ENCODE measurements at places on chromosomes 5 and 9.

- DNase-seq, result no peak
These were observed 97.8 kb upstream of the IQGAP2 start for GRCh38 chr5:76305269-76305668.

DNA sequence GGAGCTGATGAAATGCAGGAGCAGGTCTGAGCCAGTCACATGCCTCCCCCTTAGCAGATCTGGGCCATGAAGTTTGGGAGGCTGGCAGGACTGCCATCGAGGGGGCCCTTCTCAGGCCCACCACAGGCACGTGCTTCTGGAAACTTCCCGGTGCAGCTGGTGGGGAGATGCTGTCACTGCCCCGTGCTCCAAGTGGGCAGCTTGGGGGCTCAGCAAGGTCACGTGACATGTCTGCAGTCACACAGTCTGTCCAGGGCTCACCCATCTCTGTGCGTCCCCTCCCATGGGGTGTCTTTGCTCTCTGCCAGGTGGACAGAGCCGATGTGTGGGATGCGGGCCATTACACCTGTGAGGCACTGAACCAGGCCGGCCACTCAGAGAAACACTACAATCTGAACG lies 79.4 kb upstream of the ASS1 start:
- DNase-seq, result no peak

DNA sequence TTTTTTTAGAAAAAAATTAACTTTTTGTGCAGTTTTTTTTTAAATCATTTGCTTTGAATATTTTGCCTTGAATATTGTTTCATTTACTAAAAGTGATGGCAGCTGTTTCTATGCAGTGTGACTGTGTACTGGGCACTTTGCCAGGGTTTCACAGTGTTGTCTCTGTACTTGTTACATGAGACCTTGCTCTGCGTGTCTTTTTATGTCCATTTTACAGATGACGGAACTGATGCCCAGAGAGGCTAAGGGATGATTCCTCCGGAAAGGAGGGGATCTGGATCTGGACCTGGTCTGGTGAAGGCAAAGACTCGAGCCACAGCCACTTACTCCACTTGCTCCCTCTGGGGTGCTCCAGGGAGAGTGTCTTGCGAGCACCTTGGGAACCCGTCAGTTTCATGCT lies 124.8 kb upstream of the PTCH1 start:
- DNase-seq, result no peak

DNA sequence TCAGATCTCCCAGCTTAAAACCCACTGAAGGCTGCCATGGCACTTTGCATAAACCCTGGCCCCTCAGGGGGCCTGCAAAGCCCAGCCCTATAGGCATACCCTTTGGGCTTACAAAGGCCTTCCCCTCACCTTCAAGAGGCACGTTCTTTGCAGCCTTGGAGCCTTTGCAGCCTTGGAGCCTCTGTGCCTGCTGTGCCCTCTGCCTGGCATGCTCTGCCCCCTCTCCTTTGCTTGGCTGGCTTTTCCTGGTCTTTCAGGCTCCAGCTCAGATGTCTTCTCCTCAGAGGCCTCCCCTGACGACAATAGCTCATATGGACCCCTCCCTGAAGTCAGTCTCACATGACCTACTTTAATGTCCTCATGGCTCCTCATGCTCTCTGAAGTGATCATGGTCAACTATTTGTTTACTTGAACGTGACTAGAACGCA lies 60.3 kb downstream of the CXXC5 start:
- DNase-seq, result no peak

GRCh38 chr5:179763215-179763945 lies 30.4 kb upstream of the LTC4S start:
- DNase-seq, result peak; percentile 86

DNA sequence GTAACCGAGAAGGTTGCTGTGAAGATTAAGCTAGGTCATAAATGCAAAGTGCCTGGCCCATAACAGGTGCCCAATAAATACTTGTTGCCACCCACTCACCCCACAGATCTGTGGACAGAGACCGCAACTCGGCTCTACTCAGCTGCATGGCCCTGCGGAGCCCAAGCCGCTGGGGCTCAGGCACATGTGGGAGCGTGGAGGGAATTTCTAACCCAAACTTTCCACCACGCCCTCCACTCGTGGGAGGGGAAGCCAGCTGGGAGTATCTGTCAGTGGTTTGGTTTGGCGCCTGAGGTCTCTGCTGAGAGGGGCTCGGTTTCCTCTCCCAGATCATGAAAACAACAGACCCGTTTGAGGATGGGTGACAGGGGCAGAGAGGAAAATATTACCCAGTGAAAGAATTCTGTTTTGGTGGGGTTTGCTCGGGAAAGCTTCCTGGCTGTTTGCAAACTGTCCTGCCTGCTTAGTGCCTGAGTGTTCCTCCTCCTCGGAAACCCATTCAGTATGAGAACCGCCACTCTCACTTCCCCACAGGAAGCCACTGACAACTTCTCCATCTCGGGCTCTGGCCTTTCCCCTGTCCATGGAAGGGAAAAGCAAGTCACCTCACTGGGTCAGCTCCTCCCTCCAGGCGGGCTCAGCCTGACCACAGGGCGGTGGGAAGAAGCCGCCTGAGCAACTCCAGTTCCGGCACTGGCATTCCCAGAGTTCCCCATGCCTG lies 60.1 kb downstream of the RGS3 start:
- no peak for DNase-seq

DNA sequence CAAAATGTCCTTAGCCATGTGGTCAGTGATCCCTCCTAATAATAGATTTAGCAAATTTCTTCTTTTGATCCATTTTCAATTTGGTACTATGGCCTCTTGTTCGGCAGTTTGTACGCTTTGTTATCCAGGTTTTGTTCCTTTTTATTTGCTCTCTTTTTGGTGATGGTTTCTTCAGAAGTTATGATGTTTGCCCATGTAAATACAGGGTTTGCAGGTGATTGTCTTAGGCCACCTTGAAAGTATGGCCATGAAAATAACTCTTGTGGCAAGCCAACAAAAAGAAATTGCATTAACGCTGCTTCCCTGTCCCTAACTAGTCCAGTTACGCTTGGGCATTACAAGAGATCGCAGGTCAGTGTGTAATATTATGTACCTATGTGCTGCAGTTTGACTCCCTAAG lies 8.6 kb downstream of the GPR151 start:
- DNase-seq, result no peak

- no peak for DNase-seq
These were observed 303.5 kb upstream of the ST8SIA4 start for GRCh38 chr5:101206534-101206933.

DNA sequence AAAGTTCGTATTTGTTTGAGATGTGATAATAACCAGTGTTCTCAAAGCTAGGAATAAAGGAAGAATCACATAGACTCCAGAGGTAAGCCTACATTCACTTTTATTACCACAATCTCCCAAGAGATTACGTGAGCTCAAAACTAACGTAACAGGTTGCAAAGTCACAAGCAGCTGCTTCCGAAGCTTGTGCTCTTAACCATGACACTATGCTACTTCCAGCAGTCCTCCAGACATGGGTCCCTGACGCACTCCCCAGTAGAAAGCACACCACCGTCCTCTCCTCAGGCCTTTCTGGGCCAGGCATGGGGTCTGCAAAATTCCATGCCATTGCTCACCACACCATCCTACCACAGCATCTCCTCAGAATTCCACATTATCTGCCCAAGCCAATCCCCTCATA lies 84.6 kb downstream of the PAX5 start:
- no peak for DNase-seq

- DNase-seq, result peak; percentile 91
These were observed 110.1 kb downstream of the FOXD1 start for GRCh38 chr5:73338256-73339050.

DNA sequence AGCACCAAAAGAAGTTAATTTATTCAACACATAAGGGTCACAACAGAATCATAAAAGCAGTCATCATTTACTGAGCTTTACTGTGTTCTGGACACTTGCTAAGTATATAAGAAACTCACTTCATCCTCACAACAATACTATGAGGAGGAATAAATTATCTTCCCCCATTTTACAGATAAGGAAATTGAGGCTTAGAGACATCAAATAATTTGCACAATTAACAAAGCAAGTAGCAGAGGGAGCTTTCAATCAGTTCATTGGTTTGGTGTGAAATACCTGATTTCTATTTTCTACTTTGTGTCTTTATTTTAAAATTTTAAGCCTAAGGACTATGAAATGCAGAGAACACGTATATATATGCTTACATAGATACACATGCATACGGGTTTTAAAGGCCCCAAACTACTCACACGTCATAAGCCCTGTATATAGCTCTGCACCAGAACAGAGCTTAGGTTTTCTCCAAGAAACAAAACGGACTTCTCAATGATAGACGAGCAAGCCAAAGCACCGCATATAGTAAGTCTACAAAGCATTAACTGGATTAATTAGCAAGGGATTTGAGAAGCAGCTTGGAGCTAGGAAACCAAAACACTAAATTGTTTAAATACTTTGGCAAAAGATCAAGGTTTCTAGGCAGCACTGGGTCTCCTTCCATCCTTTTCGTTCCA lies 95.6 kb downstream of the DENND1A start:
- DNase-seq, result peak; percentile 35

- DNase-seq, result no peak
These were observed 78.2 kb upstream of the COL5A1 start for GRCh38 chr9:134563397-134563796.

GRCh38 chr5:103408408-103408807 lies 149.8 kb downstream of the MACIR start:
- no peak for DNase-seq

DNA sequence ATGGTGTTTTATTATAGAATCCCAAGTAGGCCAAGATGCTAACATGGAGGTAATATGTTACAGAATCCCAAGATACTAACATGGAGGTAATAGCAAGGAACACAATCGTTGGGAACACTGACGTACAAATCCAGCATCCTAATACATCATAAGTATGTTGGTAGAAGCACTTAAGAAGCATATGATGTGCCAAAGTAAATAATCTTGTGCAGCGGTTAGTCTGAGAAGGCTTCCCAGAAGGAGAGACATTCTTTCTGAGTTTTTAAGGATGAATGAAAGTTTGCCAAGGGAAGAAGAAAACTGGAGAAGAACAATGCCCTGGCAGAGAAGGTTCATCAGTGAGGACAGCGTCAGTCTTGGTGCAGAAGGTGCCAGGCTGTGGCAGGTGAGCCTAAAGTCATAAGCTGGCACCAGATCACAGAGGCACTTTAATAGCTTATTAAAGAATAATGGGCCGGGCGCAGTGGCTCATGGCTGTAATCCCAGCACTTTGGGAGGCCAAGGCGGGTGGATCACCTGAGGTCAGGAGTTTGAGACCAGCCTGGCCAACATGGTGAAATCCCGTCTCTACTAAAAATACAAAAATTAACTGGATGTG lies 294.5 kb upstream of the PIK3R1 start:
- DNase-seq, result no peak

DNA sequence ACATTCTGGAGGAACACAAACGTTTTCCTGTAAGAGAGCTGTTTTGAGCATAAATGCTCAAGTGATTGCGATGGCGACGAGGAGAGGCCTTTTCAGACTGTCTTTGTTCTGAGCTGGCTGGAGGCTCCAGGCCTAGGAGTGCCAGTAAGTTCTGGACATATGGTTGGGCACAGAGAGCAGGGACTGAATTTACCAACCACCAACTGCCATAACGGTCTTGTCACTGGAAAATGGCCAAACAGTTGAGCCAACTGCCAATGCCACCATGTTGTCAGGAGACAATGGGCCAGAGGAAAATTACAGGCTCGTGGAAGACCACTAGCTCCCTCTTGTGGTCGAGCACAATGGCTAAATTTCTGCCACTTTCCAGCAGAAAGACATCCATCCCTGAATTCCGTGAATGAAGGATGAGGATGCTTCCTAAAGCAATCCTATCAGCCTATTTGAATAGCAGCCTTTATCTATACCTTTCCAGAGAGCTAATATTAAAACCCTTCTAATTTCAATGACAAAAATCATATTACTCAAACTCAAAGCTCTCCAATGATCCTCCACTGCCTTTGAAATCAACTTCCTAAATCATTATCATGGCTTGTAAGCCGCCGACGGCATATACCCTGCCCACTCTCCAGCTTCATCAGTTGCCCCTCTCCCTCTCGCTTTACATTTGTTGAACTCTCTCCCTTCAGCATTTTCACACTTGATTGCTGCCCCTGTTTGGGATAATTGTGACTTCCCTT lies 66.9 kb upstream of the GLIS3 start:
- DNase-seq, result peak; percentile 57

DNA sequence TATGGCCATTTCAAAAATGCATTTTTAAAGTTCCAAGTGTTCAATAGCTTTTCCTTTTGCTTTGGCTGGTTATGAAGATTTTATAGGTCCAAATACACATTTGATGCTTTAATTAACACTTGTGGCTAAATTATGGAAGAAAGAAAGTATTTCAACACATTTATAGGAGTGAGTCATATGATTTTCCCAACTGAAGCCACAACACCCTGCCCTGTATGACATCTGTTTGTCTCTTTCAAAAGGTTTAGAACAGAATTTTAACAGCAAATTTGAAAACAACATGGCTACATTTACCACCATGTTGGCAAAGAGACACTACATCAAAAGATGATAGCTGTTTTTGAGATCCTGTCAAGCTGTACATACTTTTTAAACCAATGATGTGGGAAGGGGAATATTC lies 99.4 kb downstream of the TMEM174 start:
- no peak for DNase-seq

- DNase-seq, result peak; percentile 54
These were observed 5.9 kb upstream of the LARS1 start for GRCh38 chr5:146188358-146188757.

- no peak for DNase-seq
These were observed 114.9 kb downstream of the TRIO start for GRCh38 chr5:14257995-14258403.

- no peak for DNase-seq
These were observed 23.7 kb upstream of the TMEM250 start for GRCh38 chr9:136142414-136142796.

GRCh38 chr5:134420343-134420742 lies 8.7 kb upstream of the CDKN2AIPNL start:
- DNase-seq, result no peak

- DNase-seq, result no peak
These were observed 877 bp downstream of the SH3GLB2 start for GRCh38 chr9:129027224-129027684.

DNA sequence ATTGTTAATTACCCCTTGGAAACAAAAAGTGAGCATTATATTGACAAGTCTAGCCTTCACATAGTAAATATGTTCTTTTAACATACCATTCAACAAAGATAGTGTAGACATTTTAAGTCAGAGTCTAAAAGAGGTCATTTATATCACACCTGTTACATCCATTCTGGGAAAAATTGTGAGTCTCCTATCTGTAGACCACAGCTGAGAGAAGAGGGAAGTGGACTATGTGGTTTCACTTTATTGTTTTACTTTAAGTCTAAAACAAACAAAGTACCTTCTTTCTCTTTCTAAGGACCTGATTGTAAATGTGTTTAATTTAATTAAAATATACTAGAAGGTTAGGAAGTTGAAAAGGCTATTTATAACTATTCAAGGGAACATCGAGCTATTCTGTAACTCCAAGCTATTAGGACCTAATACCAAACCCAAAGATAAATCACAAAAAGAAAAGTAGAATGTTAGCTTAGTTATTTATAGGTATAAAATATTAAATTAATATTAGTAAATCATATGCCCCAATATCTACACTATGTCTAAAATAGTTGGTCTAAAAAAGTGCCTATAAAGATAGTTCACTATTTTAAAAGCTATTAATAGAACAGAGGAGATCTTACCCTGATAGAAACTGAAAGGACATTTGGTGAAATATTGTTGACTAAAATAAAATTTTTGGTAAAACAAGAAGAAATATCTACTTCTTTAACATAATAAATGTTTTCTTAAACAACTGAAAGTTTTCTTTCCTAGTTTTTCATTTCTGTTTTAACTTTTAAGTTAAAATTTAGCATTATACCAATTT lies 134.9 kb downstream of the TMEM167A start:
- DNase-seq, result no peak

- DNase-seq, result no peak
These were observed 23.8 kb downstream of the CAMSAP1 start for GRCh38 chr9:135883410-135884089.
